ENCODE measurements at places on chromosomes 6 and 20.

DNA sequence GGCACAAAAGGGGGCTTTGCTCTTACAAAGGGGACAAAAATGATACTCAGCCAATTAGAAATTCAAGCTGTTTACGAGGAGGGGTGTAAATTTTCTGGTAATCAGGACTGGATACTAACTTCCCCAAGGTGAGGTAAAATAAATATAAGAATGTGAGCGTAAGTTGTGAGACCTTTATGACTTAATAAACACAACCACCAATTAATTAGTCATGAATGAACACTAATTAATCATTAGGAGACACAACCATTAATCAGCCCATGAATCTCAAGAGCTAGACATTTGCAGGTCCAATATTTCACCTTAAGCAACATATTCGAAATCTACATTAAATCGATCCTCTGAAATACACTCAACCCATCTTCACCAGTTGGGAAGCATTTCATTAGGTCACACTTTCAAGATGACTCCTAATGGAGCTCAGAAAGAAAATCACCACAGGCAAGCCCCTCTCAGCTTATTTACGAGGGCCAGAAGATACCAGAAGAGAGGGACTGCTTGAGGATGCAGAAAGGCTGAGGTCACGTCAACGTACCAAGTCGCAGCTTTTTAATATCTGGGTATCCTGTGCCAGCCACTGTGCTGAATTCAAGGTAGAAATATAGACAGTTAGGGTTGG lies 2.7 kb downstream of the ADTRP start:
- no peak for DNase-seq

- DNase-seq: no peak
These were observed 121.6 kb upstream of the GJE1 start for GRCh38 chr6:142011156-142011555.

DNA sequence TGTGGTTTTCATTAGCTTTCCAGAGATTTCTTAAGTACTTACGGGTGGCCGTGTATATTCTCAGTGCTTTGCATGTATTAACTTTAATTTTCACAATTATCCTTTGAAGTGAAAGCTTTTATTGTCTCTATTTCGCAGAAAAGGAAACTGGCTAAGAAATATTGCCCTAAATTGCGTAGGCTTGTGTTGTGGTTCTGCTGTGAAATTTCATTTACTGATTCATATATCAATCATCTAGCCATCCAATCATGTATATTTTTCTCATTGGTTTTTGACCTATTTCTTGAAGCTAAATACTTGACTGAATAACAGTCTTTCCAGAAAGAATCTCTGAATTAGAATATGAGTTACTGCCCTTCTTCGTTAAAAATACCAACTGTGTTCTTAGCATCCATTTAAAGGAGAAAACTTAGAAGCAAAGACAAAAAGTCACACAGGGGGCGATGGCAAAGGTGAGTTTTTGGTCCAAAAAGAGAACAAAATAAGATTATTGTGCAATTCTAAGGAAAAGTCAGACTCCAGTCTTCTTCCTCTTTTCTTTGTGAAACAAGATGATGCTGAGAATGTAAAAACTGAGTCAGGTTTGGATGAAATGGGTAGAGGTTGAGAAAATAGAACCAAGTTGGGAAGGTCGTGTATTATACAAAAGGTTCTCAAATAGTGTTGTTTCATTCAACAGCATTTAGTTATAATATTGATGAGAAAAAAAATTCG lies 1.4 kb downstream of the CYB5R4 start:
- DNase-seq: no peak

DNA sequence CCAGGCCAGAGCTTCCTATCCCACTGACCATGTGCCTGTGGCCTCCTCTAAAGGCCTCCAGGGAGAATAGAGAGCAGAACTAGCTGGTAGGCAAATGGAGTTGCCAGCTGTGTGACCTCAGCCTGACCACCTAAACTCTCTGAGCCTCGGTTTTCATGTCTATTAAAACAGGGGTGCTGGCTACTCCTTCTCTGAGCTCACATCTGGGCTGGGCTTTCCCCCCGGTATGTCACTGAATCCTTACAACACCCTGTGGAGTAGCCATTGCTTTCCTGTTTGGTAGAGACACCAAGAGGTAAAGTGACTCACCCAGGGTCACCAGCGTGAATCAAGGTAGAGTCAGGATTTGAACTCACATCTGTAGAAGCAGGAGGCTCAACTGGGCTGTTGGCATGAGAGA lies 132.1 kb downstream of the JPH2 start:
- DNase-seq: no peak

GRCh38 chr6:158398252-158399024 lies 86.2 kb downstream of the TULP4 start:
- DNase-seq: no peak

GRCh38 chr20:32052090-32052777 lies at the start of gene HCK:
Gene HCK, plus strand, starts transcription at chr20:32052242.
- no peak for DNase-seq
